ENCODE measurements at places on chromosomes 4 and X.
A peak's percentile ranks its signal among the peaks of the same experiment; 100 is the strongest.

DNA sequence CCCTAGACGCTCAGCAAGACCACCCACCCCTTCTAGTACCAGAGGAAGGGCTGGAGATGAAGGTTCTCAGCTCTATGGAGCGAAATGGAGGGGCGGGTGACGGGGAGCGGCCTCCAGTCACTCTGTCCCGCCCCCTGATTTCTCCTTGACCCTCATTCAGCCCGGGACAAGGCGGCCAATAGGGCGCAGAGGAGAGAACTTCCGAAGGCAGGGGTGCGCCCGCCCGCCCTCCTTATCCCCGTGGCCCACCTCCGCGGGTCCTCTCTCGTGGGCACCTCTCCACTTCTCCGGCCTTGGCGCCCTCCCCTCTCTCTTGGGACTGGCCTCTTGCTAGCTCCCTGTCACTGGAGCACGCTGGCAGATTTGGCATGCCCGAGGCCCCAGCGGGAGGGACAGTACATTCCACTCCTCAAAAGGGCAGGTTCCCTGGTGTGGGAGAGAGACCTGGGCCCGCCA lies 1.1 kb upstream of the SEPTIN6 start:
- DNase-seq, result no peak

- DNase-seq, result no peak
Observed at GRCh38 chr4:103425406-103425805, 227.3 kb upstream of the CENPE start.

GRCh38 chr4:182896421-182896820 lies 20.8 kb downstream of the DCTD start:
- DNase-seq, result no peak

DNA sequence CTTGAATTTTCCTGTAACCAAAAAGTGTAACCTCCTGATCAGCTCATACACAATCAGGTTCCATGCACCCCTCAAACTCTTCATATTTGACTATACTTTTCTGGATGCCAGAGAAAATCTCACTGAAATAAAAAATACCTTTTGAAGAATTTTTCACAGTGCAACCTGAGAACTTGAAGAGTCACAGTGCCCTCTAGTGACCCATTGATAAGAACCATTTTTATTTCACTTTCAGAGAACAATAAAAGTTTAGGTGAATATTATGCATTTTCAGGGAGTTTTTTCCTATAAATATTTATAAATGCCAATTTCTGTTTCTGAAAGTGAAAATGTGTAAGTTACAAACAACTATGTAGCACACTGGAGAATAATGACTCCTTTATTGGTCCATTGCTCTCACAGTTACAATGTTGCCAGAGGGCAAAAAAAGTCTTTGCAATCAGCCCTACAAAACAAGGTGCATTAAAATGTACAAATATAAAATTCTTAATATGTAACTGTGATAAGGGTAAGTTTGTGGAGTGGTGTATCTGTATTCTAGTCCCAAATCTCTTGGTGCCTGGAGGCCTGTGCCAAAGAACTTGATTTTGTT lies 153.6 kb upstream of the INTU start:
- DNase-seq, result peak; percentile 12

DNA sequence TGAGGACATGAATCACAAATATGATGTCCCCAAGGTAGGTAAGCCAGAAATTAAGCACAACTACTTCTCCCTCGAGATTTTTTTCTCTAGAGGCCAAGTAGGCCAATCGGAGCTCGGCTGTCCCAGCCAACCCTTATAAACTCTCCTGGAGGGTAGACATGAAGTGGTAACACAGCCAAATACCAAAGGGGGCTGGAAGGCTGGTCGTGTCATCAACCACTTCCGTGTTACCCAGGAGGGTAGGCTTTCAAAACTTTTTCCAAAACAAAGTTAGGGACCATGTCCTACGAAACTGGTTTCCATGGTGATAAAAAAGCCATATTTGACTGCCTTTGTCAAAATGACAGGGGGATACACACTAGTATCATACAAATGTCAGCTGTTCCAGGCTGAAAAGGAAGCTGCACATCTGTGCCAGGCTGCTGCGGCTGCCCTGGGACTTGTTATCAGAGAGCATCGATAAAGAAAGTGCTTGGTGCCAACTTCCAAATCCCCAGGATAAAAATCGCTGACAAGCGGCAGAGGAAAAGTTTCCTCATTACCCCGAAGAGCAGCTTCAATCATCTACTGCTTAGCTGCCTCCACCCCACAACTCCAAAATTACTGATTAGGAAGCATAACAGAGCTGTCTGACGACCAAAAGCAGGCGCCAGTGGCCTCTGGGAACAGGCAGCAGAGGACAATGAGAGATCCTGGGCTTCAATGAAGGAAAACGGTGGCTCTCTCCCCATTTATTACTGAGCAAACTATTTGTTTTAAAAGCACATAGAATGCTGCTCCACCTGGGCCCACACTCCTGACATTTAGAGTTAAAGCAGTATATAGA lies 20.8 kb downstream of the BCOR start:
- DNase-seq, result no peak

GRCh38 chrX:2767631-2768455 lies 16.0 kb downstream of the XG start:
- peak; percentile 6 for DNase-seq

DNA sequence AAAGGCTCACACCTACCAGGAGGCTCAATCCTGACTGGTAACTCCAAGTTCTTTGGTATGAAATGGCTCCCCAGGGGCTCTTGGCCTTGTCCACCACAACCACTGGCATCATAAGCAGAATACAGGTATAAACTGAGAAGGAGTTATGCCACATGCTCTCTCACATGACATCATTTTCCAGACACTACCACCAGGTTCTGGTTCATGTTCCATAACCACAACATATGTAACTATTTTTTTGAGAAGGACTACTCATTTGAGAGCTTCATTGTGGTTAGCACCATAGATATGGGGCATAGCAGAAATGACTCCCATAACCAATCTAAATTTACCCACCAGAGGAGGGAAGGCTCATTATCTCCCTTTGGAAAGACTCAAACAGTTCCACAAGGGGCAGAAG lies 19.6 kb downstream of the PRDM5 start:
- DNase-seq, result no peak

DNA sequence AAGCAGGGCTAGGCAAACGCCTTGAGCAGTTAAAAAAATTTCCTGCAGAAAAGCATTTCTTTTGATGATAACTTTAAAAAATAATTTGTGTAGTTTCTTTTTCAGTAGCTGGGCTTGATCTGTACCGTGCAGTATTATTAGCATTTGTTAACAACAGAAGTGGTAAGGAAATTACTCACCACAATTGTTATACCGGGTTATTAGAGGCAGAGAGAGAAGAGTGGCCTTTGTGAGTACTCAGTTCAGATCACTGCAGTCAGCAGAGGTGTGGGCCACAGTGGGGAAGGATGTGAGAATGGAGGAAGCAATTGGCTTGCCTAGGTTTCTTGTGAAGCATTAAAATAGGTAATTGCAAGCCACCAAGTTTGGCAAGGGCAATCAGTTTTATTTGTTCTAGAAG lies 14.3 kb upstream of the IL21 start:
- DNase-seq, result no peak

- DNase-seq, result no peak
Observed at GRCh38 chr4:70623323-70623722, 5.2 kb upstream of the ENAM start.

DNA sequence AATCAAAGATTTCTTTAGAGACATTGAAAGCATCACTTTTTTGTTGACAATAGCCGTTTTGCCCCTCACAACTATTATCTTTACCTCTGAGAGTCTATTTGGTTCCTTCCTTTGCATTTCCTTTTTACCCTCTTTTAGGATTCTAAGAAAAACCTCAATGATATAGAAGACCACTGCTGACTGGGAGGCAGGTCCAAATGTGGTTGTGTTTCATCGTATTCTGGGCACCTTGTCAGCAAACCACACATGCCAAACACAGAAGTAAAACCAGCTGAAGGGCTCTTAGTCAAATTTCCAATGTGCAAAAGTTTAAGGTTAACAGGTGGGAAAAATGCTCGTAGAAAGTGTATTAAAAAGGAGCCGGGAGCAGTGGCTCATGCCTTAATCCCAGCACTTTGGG lies 5.1 kb upstream of the PRMT9 start:
- no peak for DNase-seq

DNA sequence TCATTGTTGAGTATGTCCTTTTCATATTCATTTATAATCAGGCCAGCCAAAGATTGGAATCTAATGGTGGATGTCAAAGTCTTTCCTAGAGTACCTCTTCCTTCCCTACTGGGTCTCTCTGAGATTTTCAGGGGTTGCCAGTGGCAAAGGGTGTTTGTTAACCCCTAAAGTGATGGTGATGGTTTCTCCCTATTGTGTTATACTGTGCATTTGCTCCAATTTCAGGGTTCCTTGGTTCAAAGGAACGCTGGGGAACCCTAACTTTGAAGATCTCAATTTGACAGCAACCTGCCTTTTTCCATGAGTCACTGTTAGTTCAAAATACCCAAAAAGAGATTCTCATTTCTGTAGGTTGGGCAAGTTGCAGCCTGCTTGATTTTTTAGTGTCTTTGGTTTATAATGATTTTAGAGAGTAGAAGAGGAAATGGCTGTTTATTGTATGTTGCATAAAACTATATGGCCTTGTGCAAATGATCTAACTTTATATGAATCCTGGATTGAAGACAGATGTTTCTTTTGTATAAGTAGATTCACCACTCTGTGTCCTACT lies 23.0 kb downstream of the GAB1 start:
- DNase-seq, result no peak

DNA sequence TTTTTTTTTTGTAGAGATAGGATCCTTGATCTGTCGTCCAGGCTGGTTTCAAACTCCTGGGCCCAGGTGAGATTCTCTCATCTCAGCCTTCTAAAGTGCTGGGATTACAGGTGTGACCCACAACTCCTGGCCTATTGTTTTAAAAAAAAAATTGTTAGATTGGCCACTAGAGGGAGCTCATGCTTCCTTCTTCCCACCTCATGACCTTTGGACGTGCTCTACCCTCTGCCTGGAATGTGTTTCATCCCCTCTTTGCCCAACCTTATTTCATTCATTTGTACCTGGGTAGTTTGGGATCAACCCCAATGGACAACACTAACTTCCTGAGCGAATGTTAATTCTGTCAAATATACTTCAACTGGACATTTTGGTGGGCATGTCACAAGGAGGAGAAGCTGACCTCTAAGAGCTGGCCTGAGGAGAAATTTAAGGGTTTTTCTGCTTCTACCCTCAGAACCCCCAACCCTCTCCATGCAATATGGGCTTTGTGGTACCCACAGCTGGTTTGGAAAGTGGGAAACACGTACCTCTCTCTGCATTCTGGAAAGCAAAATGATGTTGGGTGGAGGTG lies 6.4 kb downstream of the PPEF2 start:
- DNase-seq, result peak; percentile 22

DNA sequence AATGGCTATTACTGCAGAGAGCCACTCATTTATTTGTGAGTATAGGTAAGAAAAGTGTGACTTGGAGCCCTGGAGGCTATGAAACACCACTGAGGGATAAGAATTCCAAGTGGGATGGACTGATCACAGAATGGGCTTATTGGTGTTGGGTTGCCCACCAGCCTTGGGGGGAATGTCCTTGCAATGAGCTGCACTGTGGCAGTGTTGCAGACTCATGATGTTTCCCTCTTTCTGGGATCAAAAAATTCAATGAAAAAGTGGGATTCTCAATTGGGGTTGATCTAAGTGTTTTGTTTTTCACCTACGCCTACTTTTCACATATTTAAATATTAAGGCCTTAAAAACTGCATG lies 1024.5 kb upstream of the PCDH10 start:
- DNase-seq, result no peak

DNA sequence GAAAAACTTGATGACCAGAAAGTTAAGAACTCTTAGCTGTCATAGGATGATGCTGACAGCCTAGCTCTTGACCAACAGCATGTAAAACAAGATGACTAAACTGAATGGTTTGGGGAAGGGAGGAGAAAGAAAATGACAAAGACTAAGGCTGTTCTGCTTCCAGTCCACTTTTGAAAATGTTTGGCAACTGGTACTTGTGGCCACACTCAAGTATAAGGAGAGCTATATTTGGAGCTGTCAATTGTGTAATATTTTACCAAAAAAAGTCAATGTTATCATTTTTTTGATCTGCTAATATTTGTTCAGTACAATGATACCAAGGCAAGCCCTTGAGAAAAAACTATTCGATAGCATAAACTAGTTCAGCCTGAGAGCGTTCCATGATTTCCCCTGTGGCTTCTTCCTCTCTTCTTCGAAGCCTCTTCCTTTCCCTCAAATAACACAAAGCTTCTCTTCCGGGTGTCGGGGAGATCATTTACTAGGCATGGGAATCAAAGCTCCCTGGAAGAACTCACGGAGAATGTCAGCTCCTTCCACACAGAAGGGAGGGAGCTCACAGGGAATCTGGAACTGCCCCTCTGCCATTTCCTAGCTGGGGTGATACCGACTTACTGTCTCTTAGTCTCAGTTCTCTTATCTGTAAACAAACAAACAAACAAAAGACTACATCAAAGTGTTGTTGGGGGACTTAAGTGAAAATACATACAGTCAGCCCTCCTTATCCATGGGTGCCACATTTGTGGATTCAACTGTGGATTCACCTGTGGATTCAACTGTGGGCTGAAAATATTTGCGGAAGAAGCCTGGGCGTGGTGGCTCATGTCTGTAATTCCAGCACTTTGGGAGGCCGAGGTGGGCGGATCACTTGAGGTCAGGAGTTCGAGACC lies 82.6 kb downstream of the SCD5 start:
- no peak for DNase-seq

DNA sequence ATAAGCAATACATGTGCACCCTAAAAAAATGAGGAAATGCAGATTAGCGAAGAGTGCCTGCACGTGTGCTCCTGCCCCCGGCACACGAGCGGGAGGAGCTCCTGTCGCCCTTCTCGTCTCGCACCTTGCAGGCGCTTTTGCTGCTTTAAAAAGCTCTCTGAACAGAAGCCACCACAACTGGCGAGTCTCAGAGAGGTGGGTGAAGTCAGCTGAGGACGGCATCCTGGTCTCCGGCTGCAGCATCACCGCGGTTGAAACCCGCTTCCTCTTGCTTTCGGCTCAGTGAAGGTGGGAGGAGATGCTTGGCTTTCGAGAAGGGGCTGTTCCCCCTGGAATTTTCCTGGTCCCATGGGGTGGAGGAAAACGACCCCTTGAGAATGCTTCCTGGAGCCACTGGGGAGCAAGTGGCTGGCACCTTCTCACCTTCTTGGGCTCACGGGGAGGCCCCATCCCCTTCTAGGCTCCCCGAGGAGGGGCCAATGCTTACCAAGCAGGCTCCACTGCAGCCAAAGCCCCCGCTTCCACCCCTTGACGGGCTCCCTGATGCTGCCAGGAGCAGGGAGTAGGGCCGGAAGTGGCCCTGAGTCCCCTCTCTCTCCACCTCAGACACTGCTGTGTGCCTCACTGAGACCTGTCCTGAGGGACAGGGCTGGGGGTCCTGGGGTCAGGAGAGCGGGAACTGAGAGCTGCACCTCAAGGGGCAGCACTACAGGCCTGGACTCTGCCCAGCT lies 29.2 kb upstream of the MXD4 start:
- DNase-seq, result peak; percentile 44

GRCh38 chr4:152613351-152613750 lies 66.4 kb downstream of the TMEM154 start:
- DNase-seq, result no peak

DNA sequence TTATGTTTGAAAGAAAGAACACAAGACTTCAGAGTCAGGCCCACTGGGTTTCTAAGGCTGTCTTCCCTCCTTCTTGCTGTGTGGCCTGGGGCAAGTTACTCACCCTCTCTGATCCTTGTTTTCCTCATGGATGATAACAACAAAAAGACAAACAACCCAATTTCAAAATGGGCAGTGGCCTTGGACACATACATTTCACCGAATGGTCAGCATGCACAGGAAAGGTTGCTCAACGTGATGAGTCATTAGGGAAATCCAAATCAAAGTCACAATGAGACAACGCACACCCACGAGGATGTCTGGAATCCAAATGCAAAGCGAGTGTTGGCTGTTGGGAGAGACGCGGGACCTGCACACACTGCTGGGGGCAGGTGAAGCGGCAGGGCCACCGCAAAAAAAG lies 50.8 kb upstream of the PPP2R2C start:
- no peak for DNase-seq
